ENCODE measurements at places on chromosomes 12 and 14.
A peak's percentile ranks its signal among the peaks of the same experiment; 100 is the strongest.

DNA sequence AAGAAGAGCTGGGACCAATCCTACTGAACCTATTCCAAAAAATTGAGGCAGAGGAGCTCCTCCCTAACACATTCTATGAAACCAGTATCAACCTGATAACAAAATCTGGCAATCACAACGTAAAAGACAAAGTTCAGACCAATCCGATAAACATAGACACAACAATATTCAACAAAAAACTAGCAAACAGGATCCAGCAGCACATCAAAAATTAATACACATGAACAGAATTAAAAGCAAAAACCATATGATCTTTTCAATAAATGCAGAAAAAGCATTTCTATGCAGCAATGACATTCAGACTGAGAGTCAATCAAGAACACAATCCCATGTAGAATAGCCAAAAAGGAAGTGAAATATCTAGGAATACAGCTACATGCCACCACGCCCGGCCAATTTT lies 7.0 kb upstream of the CLEC14A start:
- DNase-seq, result no peak

- no peak for DNase-seq
These were observed 14.3 kb upstream of the RIN3 start for GRCh38 chr14:92499234-92499633.

GRCh38 chr12:23911574-23911973 lies 37.9 kb downstream of the SOX5 start:
- DNase-seq, result no peak

- no peak for DNase-seq
These were observed 13.3 kb downstream of the IL22 start for GRCh38 chr12:68240079-68240478.

DNA sequence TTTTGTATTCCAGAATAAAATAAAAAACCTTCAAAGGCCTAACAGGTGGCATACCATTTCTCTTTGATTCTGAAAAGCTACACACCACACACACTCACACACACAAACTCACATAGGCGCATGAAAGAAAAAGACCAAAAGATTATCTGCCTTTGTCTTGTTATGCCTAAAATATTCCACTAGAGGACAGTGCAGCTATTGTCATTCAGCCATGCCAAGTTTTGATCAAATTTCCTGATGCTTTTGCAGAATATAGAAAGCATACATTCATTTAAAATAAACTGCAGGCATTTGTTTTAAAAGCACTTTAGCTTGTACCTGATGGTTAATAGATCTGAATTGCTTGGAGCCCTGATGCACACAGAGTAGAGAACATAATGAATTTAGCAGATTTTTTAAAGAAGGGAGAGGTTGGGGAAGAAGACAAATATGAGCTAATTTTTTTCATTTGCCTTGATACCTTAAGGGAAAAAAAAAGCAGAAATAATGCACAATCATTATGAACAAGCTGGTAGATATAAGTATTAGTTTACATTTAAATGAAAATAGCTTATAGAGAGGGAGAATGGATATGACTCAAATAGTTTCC lies 1766.9 kb upstream of the SEL1L start:
- no peak for DNase-seq

- DNase-seq, result no peak
These were observed 9.2 kb upstream of the IKZF4 start for GRCh38 chr12:56011509-56012090.

DNA sequence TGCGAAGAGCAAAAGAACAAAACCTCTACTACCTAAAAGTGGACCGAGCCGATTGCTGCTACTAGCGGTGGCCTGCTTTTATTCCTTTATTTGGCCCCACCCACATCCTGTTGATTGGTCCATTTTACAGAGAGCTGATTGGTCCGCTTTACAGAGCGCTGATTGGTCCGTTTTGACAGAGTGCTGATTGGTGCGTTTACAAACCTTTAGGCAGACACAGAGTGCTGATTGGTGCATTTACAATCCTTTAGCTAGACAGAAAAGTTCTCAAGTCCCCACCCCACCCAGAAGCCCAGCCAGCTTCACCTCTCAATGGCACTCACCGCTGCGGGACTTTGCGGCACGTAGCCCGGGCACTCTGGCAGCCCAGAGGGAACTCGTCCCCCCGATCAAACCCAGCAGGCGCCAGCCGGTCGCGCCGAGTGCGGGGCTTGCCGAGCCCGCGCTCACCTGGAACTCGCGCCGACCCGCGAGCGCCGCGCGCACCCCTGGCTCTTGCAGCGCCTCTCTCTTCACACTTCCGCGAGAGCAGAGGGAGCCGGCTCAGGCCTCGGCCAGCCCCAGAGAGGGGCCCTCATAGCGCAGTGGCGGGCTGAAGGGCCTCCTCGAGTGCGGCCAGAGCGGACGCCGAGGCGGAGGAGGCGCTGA lies 8.7 kb upstream of the FGD4 start:
- no peak for DNase-seq

DNA sequence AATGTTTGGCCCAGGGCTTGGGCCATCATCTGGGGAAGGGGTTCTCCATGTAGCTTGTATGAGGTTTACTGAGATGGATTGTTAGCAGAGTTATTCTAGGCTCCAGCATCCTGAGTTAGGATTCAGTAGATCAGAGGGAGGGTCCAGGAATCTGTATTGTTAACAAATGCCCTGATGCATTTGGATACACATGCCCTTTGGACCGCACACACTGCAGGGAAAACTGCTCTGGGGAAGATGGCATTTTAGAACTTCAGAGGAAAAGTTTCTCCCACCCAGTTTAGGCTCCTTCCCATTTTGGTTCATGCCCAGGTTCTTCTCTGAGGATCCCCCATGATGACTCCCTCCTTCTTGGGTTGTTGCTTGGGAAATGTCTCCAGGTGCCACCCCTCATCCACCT lies 193.3 kb downstream of the KTN1 start:
- no peak for DNase-seq

DNA sequence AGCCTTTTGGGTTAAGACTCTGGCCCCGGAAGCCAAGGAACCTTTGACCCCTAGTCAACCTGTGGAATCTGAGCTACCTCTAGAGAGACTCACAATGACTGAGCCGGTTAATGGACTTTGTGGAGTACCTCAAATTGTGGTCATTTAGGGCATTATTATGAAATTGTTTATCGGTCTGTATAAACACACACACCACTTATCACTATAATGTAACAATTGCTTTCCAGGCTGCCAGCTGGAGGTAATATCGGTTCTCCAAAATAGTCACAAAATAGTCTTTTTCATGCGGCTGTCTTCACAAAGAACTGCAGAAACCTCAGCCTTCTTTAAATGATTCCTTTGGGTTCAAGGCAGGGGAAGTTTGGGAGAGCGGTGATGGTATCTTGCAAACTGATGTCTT lies 144.2 kb downstream of the DACT1 start:
- DNase-seq, result no peak

GRCh38 chr12:109110988-109111495 lies 5.3 kb upstream of the ACACB start:
- peak; percentile 26 for DNase-seq

GRCh38 chr14:104419865-104420505 lies 159.6 kb upstream of the C14orf180 start:
- DNase-seq, result no peak

Data from stimulated activated CD4-positive, alpha-beta T cell treated with anti-CD3 and anti-CD28 coated beads, Interleukin-15, amount 100 ng/mL, for 1 hour (primary cell).